Right renal cortex interstitium (tissue), 3 donors: ENCODE measurements at places on chromosomes 6 and 20.
A peak's percentile ranks its signal among the peaks of the same experiment; 100 is the strongest.

- DNase-seq = no peak
Measured at GRCh38 chr6:18276610-18277236, 12.4 kb upstream of the DEK start.

DNA sequence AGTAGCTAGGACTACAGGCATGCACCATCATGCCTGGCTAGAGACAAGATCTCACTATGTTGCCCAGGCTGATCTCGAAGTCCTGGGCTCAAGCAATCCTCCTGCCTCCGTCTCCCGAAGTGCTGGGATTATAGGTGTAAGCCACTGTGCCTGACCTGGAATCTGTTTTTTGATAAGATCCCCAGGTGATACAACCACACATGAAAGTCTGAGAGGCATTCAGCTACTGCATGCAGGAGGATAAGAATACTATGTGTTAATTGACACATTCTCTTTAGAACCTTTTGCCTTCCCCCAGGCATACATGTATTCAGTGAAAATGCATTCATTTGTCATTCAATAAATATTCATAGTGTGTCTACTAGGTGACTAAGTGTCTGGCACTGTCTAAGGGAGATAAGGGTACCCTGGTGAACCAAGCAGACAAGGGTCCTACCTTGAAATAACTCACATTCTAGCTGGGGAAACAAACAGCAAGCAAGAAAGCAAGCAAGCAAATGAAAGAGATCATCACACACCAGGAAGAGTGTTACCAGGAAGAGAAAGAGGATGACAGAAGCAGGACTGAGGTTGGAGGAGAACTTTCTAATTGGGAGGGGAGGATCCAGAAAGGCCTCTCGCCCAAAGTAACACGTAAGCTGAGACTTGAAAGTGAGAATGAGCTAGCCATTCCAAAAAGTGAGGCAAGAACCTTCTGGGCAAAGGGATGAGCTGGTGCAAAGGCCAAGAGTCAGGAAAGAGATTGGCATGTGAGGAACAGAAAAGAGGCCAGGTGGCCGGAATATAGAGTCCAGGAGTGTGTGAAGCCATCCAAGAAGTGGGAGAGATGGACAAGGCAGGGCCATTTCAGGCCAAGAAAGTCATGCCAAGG, 6.5 kb downstream of the GFOD1 start:
- no peak for DNase-seq

- DNase-seq = peak; percentile 36
Measured at GRCh38 chr6:113732384-113732966, 124.7 kb upstream of the MARCKS start.

DNA sequence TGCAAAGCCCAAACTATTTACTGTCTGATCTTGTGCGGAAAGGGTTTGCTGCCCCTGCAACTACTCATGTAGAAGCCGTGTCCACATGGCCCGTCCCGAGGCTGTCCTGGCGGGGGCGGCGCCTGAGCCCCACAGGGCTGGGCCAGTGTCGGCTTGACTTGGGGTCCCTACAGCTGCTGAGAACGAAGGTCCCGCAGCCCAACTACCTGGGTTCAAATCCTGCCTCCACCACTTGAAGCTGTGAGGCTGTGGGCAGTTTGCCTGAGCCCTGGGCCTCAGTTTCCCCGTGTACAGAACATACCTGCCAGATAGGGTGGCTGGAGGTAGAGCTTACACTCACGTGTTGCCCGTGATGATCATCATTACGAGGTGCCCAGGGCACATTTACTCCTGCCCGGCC, 111.1 kb downstream of the SULF2 start:
- DNase-seq = no peak

DNA sequence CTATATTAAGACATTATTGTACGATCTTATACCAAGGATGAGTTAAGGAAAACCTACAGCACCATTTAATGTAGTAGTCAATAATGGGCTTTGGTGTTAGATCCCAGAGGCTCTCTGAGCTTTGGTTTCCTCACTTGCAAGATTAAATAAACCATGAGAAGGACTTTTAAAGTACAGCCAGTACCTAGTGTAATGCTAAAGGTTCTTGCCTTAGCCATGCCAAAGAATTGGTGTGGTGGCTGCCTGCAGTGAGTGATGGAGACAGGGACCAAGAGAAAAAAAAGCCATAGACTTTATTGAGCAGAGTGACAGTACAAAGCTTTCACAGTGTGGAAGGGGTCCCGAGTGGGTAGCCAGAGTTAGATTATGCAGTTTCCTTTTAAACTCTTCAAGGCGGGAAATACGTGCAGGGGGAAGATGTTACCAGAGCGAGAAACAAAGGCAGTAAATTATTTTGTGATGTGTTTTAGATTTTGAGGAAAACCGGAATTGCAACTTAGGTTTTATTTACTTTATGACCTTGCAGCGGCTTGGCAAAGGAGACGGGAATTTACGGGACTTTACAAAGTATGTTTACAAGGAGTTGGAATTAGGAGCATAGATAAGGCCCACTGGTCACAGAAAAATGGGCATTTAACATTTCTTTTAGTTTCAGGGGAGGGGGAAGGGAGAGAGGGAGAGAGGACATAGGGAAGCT, 100.4 kb downstream of the MYO6 start:
- DNase-seq = no peak
